ENCODE measurements at places on chromosomes 7 and 10.

- DNase-seq, result no peak
These were observed 3.7 kb downstream of the SAMD8 start for GRCh38 chr10:75115137-75115536.

GRCh38 chr10:12394241-12395033 is 45.1 kb downstream of the CAMK1D start:
- no peak for DNase-seq

- DNase-seq, result no peak
These were observed 715.9 kb upstream of the LRRN3 start for GRCh38 chr7:110375068-110375467.

DNA sequence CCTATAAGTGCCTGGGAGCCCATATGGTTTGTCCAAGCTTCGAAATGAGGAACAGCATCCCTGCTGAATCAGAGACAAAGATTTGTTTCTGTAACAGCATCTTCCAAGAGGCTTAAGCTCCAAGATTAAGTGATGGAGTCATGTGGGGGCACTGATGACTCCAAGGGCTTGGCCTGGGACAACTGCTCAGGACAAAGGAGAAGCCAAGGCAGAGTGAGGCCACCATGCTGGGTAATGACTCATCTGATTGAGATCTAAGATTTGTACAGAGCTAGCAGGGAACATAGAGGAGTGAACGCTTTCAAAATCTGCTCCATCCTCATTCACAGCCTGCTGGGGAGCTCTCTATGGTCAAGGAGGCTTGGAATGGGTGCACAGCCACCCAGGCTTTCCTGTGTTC is 49.3 kb downstream of the C10orf120 start:
- no peak for DNase-seq

GRCh38 chr10:29539412-29539811 is 95.4 kb downstream of the SVIL start:
- DNase-seq, result no peak

DNA sequence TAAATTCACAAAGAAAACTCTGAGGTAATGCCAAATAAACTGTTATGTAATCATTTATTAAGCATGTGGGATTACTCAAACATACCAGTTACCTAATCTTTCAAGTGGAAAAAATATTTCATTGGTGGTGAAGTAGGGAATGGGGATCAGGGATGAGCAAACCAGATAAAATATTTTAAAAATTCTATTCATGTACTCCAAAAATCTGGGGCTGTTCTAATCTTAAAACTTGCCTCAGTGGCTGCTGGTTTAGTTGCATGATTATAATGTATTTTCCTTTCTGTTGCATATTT is 19.5 kb downstream of the LMOD2 start:
- DNase-seq, result no peak

DNA sequence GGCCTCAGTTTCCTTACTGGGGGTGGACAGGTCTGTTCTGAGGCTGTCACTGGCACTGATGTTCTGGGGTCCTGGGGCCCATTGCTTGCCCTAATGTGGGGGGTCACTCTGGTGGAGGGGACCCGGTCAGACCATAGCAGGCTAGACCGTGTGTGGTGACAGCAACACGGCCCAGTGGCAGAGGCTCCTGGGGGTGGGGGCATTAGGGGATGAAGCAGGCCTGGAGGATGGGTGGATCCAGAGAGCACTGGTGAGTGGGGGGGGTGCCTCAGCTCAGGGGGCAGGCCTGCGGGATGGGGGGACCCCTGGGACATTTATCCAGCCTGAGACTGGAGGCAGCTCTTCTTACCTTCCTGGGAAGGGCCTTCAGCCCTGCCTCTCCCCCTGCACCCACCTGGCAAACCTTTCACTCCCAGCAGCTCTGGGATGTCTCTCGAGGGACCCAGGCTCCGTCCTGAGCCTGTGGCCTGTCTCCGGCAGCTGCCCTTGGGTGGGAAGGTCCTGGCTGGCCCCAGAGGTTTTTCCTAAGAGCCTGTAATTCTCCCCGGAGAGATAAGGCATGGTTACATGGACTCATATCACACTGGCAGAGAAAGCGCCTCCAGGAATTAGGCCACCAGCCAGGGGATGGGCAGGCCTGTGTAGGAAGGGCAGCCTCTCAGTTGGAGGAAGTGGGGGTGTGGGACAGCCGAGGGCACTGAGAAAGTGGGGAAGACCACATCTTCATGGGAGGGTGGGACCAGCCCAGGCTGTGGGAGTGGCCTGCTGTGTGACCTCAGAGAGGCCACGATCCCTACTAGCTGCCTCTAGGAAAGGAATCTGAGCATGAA is 147.7 kb downstream of the UBE2H start:
- DNase-seq, result no peak

DNA sequence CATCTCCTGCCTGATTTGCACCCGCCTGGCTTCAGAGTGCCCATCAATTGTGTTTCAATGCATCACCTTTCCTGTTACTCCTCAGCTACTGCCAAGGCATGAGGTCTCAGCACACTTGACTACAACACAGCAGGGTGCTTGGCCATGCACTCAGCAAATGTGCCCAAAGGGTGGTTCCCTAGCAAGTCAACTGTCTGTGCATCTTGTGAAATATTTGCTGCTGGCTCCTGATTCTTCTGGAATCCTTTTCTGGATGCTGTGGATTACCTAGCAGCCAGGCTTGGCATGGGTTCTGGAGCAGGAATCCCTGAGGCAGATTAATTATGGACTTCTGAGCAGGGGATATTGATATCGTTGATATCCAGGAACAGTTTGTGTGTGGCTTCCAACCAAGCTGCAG is 662.6 kb upstream of the MGMT start:
- DNase-seq, result no peak

- peak; percentile 77 for DNase-seq
These were observed 69.7 kb upstream of the CAMK2B start for GRCh38 chr7:44395067-44395466.

- DNase-seq, result peak; percentile 48
These were observed 37.0 kb upstream of the TES start for GRCh38 chr7:116173051-116174028.

GRCh38 chr10:110859973-110860376 is 11.8 kb upstream of the PDCD4 start:
- no peak for DNase-seq

DNA sequence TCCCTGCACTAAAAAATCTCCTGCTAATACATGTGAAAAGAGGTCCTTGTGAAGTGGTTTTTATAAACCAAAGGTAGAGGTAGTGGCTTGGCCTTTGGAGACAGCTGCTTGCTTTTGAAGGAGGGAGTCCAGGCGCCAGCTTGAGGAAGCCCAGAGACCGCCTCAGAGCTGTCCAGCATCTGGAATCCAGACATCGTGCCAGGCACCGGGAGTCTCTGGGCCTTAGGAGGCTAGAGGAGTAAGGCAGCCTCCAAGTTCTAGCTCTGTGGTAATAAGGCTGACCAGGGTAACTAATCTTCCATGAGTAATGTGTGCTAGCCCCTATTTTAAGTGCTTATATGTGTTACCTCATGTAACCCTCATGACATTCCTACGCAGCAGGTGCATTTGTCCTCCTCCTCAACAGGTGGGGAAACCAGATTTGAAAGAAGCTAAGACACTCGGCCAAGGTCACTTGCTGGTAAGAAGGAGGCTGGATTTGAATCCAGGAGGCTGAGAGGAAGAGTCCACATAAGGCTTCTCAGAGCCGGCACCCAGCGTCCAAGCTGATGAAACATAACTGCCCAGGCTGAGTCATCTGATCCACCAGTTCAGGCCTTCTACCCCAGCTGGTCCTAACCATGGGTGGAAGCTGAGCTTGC is 26.1 kb downstream of the PRLHR start:
- no peak for DNase-seq

- no peak for DNase-seq
These were observed 30.6 kb downstream of the COL28A1 start for GRCh38 chr7:7504910-7505704.

- no peak for DNase-seq
These were observed 342 bp downstream of the OR2AE1 start for GRCh38 chr7:99876491-99876890.

DNA sequence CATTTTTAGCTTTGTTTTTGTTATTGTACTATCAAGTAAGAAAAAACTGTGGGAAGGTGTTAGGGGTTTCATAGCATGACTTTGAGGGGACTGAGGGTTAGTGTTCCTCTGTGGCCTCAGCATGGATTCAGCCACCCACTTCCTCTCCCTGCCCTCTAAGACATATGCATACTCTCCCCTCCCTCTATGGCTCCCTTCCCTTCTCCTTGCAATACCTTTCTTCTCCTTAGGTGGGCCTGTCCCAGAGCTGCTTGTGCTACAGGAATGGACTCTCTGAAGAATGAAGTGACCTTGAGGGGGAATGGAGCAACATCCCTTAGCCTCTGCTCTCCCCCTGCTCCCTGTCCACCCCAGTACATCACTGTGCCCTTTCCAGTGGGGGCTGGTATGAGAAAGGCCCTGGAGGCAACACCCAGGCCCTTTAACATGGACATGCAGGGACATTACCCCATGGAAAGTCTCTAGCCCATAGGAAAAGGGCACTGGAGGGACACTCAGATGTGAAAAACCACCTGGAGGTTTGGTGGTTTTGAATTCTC is 22.4 kb downstream of the CDH23 start:
- DNase-seq, result no peak

DNA sequence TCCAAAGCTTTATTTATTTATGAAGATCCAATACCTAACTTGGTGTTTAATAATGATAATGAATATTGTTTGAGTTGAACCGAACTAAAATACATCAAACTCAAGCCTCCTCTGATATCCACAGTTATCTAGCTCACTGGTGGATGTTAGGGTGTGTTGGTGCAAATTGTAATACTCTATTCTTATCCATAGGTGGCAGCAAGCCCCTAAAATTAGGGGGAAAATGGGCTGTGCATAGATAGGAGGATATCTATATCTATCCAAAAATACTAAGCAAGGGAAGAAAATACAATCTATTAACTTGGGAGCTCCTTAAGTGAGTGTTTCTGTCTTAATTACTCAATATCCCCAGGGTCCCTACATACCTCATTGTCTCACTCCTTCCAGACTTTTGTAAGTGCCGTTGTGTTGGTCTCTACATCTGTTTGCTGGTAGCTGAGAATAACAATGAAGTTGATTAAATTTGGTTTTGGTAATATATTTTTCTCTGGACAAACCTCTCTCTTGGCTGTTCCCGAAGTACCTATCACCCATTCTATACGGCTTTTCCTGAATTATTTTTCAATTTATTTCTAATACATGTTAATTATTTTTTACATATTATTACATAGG is 55.0 kb upstream of the VWDE start:
- no peak for DNase-seq

DNA sequence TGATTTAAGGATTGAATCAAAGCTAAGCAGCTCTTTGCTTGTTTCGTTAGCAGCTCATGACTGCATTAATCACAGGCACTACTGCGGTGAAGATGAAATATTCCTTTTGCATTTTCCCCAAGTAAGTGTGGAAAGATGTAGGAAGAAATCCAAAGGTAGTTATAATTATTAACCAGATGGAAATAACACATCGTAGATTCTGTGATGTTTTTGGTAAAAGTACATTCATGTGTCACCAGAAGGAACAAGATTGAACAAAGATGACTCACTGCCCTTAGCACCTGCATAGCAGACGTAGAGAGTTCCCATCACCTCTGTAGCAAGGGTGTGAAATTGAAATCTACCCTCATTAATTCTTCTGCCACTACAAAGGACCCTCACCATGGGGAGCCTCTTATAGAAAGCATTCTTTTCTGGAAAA is 37.1 kb downstream of the SMURF1 start:
- no peak for DNase-seq

DNA sequence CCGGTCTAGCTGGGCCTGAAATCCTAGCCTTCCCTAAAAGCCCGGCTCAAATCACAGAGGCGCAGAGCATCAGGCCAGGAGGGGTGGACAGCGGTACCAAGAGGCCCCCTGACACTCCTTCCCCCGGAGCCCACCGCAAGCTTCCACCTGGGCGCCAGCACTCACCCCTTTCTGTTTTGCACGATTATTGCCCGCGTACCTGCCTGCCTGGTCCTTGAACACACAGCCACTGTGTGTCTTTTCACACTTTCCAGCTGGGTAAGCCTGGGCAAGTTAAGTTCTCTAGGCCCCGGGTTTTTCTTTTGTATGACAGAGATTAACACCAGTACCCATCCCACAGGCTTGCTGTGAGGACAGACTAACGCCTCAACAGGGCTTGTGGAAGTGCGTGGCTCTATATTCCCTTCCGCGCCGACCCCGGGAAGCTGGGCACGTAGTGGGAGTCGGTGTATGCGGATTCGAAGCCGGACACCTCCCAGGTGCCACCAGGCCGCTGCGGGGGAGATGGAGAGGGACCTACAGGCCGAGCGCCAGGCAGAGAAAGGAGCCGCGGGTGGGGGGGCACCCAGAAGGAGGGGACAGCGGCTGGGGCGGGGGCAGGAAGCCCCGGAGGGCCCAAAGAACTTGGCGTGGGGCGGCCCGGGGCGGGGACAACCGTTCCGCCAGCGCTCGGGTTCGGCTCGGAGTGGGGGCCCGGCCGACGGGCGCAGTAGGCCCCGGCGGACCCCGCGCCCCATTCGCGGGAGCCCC is 792 bp downstream of the ZNF746 start:
- peak; percentile 5 for DNase-seq

DNA sequence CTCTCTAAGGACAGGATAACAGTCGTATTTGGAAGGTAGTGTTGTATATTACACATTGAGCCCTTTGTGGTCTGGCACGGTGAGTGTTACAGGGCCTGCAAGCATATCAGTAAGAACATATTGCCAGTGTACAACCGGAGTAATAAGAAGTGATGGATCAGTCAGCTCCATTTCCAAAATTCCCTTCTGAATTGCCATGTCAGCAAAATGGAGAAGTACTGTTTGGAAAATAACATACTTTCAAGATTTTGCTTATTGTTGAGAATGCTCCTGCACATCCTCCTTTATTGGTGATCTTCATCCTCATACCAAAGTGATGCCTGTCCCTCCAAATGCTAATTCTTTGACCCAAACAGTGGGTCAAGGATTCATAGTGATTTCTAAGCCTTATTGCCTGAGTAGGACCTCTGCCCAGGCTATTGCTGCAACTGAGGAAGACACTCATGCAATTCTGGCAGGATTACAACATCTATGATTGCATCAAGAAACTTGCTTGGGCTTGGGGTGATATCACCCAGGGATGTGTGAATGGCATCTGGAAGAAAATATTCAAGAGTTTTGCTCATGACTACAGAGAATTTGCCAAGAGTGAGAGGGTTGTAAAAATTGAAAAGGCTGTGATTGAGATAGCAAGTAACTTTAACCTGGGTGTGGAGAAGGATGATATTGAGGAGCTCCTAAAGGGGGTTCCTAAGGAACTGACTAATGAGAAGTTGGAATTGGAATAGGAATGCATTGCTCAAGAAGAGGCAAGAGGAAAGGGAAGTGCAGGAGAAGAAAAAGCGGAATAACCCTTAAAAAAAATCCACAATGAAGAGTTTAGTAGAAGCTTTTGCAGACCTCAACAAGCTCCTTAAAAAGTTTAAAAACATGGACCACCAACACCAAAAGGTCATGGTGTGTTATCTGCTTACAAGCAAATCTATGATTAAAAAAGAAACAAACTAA is 452.2 kb upstream of the SORCS1 start:
- DNase-seq, result no peak

- DNase-seq, result no peak
These were observed 217.6 kb downstream of the MLLT10 start for GRCh38 chr10:21751341-21752310.

GRCh38 chr10:35533565-35533964 is 71.6 kb upstream of the GJD4 start:
- peak; percentile 51 for DNase-seq
